ENCODE measurements at places on chromosomes 12 and 14.

DNA sequence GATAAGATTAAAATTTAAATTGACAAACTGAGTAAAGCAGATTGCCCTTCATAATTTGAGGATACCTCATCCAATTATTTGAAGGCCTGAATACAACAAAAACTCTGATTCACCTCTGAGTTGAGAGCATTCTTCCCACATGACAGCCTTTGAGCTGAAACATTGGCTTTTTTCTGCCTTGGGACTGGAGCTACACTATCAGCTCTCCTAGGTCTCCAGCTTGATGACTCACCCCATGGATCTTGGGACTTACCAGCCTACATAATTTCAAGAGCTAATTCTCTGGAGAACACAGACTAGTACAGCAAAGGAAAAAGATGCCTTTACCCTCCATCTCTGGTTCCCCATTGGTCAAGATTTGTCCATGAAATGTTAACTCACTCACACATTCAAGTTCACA is 555.1 kb downstream of the FOXG1 start:
- peak; percentile 73 for DNase-seq

- DNase-seq: no peak
Observed at GRCh38 chr14:101410126-101410525, 151.2 kb upstream of the DIO3 start.

- peak; percentile 10 for DNase-seq
Observed at GRCh38 chr14:36096090-36096489, 80.4 kb downstream of the PTCSC3 start.

GRCh38 chr12:28535216-28535615 is 345.0 kb downstream of the CCDC91 start:
- peak; percentile 17 for DNase-seq

- no peak for DNase-seq
Observed at GRCh38 chr12:19822476-19822875, 383.2 kb downstream of the AEBP2 start.

GRCh38 chr14:61331992-61332657 is 10.7 kb downstream of the PRKCH start:
- no peak for DNase-seq

- no peak for DNase-seq
Observed at GRCh38 chr12:83097643-83098342, 411.1 kb downstream of the TMTC2 start.

GRCh38 chr12:133063556-133063955 is 17.2 kb upstream of the ZNF140 start:
- no peak for DNase-seq

DNA sequence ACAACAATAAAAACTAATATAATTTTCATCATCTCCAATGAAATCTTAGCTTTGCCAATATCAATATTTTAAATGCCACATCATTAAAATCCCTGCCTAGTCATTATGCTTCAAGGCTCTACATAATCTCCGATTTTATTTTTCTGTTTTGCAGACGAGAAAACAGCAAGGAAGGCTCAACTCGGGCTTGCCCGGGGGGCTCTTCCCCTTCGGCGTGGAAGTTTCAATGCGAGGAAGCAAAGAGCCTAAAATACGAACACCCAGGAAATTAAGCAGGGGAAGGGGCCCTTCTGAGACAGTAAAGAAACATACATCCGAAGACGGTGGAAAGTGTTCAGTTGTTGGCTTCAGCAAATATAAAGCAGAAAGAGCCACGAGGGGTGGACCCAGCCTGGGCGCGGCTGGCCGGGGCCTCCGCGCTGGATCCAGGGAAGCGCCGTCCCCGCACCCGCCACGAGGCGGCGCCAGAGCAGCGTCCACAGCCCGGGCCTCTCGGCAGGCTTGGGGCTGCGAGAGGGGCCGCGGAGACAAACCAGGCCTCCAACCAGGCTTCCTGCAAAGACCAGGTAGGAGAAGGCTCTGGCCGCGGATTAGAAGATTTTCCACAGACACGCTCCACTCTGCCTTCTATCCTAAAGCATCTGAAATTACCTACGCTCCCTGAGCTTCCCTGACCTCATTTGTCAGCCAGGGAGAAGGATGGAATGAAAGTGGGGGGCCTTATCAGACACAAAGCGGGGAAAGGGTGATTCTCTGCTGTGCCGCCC is 77.2 kb downstream of the SERPINA3 start:
- peak; percentile 50 for DNase-seq

GRCh38 chr12:102539651-102540553 is 59.5 kb upstream of the IGF1 start:
- DNase-seq: peak; percentile 98

- no peak for DNase-seq
Observed at GRCh38 chr12:131315601-131316000, 361.9 kb downstream of the ADGRD1 start.

GRCh38 chr12:563250-563781 is 99.9 kb downstream of the NINJ2 start:
- no peak for DNase-seq

- DNase-seq: no peak
Observed at GRCh38 chr12:128426511-128426910, 159.5 kb downstream of the TMEM132C start.

GRCh38 chr14:24394275-24394674 is 4.5 kb upstream of the NYNRIN start:
- DNase-seq: no peak

- DNase-seq: no peak
Observed at GRCh38 chr14:21891921-21892320, 218.3 kb upstream of the OR4E1 start.

DNA sequence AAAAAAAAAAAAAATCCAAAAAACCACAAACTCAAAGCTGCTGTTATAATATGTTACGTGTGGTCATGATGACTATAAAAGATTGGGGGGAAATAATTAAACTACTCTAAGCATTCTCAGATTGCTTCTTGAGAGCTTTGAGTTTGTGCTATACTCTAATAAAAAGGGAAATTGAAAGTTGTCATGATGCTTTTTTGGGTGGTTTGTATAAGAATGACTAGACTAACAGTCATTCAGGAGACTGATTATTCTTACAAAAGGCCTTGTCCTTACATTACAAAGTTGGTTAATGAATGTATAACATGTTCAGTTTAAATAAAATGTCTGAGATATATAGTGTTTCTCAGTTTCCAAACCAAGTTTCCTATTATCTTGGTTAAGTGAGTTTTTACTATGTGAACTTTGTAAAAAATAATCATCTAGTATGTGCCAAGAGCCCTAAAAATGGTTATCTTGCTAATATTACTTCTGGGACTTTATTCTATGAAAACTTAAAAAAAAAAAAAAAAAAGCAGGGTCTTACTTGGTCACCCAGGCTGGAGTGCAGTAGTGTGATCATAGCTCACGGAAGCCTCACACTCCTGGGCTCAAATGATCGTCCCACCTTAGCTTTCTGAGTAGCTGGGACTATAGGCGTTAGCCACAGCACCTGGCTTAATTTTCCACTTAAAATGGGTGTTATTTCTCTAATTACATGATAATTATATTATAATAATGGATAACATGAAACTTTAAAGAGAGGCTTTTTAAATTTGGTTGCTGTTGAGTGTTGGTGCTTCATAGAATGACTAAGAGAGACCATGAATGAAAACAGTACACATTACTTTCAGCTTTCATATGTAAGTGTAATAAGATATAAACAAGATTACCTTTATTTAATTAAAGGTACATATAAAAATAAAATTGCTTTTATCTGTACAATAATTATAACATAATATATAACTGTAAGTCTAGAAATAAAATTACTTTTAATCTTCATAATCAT is 459.6 kb upstream of the RGS6 start:
- DNase-seq: no peak

- no peak for DNase-seq
Observed at GRCh38 chr14:89171168-89171567, 245.9 kb downstream of the FOXN3 start.

GRCh38 chr12:130204541-130204953 is 42.3 kb downstream of the FZD10 start:
- DNase-seq: no peak

- DNase-seq: no peak
Observed at GRCh38 chr12:15644700-15645099, 144.5 kb downstream of the EPS8 start.

DNA sequence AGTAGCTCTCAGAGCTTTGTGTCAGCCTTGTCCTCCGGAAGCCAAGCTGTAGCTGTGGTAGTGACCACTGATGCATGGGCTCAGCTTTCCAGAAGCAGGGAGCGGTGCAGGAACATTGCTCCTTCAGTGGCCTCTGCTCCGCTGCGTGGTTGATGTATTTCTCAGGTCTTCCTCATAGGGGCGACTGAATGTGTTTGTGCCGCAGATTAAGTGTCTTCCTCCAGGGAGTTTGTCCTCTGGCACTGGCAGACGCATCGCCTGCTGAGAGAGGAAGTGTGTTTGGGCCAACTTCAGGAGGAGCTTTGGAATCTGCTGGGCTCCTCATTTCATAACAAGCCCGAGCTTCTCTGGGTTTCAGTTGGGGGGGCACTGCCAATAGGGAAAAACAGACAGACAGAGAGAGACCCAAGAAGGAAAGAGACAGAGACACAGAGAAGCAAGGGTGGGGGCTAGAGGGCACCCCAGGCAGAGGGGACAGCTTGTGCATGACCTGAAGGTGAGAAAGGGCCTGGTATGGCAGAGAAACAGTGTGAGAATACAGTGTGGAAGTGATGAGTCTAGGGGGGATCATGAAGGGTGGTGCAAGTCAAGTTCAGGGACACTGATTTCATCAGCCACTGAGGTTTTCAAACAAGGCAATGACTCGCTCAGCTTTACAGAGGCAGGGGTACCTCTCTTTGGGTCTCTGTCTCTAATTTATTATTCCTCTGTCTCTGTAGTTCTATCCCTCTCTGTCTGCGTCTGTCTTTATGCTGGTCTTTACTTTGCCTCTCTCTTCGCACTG is 69.4 kb upstream of the PRIMA1 start:
- DNase-seq: peak; percentile 4

DNA sequence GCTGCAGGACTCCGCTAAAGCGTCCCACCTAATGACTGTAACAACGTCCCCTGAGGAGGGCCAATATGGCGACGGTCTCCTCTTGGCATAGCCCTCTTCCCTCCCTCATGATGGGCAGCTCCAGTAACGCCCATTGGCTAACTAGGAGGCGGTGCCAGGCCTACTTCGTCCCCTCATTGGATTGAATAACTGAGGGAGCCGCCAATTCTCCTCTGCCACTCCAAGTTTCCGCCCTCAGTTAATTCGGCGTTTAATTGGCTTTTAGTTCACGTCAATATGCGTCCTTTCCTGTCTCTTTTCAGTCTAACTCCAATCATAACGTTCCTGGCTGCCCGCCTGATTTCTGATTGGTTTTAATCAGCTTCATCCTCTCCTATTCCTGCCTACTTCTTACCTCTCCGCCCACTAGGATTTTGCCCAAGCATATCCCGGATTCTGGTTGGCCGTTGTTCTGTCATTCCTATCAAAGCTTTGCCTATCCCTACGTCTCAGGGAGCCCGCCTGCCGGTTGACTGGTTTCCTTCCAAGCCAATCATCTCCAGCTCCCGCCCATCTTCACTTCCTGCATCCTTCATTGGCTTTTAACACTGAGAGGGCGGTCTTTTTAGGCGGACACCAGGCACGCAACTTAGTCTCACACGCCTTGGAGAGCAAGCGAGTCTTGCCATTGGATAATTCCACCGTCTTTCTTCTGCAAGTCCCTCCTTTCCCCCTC is 430 bp upstream of the SP1 start:
- peak; percentile 100 for DNase-seq

DNA sequence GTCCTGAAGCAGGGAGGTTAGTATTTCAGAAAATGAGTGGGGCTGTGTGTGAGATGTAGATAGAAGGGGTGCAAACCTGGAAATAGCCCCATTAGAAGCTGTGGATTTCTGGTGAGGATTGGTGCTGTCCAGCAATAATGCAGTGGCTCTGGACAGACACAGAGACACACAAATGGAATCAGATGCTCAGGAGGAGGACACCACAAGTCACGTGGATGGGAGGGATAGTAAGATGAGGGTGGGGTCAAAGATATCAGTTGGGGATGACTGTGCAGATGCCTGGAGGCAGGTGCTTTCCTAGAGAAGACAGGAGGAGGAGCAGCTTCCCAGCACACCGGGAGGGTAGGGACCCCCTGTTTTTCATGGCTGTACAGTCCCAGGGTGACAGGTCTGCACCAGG is 136.5 kb downstream of the PLXNC1 start:
- no peak for DNase-seq

DNA sequence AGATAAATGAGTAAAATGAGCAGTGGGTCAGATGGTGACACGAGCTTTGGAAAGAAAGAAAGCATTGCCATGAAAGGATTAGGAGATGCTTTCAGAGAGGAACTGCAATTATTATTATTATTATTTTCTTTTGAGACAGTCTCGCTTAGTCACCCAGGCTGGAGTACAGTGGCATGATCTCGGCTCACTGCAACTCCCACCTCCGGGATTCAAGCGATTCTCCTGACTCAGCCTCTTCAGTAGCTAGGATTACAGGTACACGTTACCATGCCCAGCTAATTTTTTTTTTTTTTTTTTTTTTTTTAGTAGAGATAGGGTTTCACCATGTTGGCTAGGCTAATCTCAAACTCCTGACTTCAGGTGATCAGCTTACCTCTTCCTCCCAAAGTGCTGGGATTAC is 77.4 kb downstream of the ST8SIA1 start:
- DNase-seq: no peak

- no peak for DNase-seq
Observed at GRCh38 chr14:101736585-101736984, 24.9 kb upstream of the PPP2R5C start.

GRCh38 chr12:16531621-16532020 is 74.3 kb downstream of the LMO3 start:
- DNase-seq: no peak

DNA sequence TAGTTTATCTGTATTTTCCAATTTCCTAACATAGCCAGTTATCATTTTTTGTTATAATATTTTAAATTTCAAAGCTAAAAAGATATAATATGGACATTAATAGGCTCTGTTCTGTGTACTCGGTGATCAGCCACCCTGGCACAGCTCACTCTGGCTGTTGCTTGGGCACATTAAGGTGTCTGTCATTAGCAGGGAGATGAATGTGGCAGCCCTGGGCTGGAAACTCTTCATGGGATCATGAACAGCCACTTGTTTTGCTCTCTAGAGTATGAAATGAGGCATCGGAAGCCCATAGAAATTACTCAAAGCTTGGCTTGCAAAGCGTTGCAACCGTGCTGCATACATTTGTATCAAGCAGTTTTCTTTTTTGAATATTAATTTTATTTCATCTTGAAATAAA is 233.2 kb downstream of the DACT1 start:
- no peak for DNase-seq

GRCh38 chr14:24282736-24283135 is 11.3 kb upstream of the RABGGTA start:
- no peak for DNase-seq

DNA sequence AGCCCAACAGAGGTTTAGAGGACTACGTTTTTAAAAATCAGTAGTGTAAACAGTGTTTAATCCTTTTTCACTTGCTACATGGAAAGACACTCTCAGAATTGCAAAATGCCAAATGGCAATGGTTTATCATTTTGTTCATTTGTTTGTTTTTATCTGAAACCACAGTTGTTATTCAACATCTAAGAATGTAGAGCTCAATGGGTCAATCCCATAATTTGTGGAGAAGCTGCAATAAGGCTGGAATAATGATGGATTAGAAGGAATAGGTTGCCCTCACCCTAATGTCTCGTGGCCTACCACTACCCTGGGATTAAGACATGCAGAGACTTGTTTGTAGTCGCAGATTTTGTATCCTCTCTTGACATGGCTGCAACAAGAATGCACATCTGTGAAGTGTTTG is 115.7 kb downstream of the LLPH start:
- no peak for DNase-seq
